Ecto neural progenitor cell (in vitro differentiated cells): ENCODE measurements at places on chromosomes 11 and 22.

- DNase-seq: no peak
Measured at GRCh38 chr11:24685821-24686220, 189.0 kb downstream of the LUZP2 start.

DNA sequence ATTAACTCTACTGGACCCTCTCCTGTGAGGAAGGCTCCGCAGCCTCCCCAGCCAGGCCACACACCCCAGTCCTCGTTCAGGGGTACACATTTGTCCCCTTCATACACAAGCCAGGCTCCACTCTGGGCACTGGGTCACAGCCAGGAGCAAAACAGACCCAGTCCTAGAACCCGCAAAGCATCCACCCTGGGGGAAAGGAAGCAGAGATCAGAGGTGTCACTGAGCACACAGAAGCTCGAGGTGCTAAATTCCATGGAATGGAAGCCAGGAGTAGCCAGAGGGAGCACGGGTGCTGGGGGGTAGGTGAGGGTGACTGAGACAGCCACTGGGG is 43.6 kb upstream of the TH start:
- DNase-seq: peak; percentile 36

- peak; percentile 42 for DNase-seq
Measured at GRCh38 chr11:1227551-1228100, 4.8 kb downstream of the MUC5B start.

- DNase-seq: no peak
Measured at GRCh38 chr11:104679258-104679657, 219.0 kb downstream of the CASP12 start.

DNA sequence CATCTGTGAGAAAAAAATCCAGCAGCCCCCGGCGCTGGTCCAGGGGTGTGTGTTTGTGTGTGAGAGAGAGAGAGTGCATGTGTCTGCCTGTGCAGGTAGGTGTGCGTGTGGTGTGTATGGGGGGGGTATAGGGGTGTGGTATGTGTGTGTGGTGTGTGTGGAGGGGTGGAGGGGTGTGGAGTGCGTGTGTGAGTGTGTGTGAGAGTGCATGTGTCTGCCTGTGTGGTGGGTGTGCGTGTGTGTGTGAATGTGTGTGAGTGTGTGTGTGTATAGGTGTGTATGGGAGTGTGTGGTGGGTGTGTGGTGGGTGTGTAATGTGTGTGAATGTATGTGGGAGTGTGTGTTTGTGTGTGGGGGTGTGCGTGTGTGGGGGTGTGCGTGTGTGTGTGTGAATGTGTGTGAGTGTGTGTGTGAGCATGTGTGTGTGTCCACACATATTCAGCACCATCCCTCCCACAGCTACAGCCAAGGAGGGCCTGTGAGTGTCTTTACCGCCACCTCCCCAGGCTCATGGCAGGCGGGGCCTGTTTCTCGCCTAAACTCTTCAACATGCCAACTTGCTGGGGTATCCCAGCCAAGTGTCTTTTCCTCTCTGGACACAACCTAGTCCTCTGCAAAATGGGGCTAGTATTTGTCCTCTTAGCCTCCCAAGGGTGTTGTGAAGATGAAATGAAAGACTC is 11.9 kb downstream of the LMO1 start:
- peak; percentile 34 for DNase-seq

GRCh38 chr11:47981667-47982404 is 1.5 kb downstream of the PTPRJ start:
- no peak for DNase-seq

- no peak for DNase-seq
Measured at GRCh38 chr11:2709429-2709828, 9.6 kb upstream of the KCNQ1OT1 start.

DNA sequence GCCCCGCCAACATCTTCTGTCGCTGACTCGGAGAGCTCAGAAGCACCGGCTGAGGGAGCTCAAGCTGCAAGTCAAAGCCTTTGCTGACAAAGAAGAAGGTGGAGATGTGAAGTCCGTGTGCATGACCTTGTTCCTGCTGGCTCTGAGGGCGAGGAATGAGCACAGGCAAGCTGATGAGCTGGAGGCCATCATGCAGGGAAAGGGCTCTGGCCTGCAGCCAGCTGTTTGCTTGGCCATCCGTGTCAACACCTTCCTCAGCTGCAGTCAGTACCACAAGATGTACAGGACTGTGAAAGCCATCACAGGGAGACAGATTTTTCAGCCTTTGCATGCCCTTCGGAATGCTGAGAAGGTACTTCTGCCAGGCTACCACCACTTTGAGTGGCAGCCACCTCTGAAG is 6.7 kb downstream of the RAG1 start:
- DNase-seq: no peak

DNA sequence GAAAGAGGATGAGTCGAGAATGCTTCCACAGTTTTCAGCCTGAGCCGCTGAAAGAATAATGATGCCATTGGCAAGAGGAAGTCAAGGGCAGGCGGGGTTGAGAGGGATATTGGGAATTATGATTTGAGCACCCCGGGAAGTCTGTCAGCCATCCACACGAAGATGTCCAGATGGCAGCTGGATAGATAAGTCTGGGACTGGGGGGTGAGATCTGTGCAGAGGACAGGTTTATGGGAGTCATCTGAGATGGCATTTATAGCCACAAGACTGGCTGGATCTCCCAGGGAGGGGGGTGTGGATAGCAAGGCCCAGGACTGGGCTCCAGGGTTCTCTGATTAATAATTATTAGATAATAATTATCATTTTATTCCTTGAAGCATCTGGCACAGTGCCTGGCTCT is 5.1 kb upstream of the STIP1 start:
- no peak for DNase-seq

GRCh38 chr11:13535819-13536218 is 40.0 kb upstream of the PTH start:
- DNase-seq: no peak

DNA sequence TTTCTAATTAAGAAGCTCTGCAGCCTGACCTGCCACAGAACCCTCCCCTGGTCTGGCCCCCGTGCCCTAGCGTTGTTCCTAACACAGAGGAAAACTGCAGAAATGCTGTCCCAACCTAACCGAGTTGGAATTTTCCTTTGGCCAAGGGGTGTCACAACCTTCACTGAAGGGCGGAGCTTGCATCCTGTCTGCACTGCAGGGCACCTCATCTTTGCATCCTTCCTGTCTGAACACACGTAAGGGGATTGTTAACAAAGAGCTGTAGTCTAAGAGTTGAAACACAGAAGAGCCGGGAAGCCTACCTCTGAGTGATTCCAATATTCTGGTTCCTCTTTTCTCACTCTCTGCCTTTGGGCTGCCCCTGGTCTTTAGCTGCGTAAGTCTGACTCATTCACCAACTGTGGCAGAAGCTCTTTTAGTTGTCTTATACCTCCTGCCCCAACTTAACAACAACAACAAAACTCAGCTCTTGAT is 1.6 kb downstream of the DIXDC1 start:
- DNase-seq: no peak

GRCh38 chr11:47906066-47906465 is 57.9 kb upstream of the NUP160 start:
- DNase-seq: no peak

DNA sequence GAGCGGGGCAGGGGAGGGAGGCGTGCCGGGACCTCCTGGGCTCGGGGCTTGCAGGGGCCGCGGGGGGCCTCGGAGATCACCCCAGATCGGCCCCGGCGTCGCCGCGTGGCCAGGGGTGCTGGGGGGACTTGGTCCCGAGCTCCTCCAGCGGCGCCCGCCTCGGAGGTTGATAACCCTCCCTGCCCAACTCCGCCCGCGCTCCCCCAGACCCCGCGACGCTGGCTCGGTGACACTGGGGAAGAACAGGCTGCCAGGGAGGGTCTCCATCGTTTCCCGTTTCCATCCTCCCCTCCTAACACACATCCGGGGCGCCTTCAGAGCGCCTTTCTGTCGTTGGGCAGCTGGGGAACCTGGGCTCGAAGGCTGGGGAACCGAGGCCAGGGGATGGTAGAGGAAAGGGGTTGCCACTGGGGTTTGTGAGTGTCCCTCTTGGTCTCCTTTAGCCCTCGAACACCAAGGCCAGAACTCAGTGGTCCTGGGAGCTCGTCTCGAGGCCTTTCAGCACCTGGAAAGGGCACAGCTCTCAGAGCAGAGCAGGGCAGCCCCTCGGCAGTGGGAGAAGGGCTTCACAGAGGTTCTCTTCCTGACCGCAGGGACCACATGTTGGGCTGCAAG is 431 bp downstream of the SLC37A2 start:
- DNase-seq: peak; percentile 62

- no peak for DNase-seq
Measured at GRCh38 chr11:32891657-32892354, 805 bp upstream of the QSER1 start.

- no peak for DNase-seq
Measured at GRCh38 chr11:94477624-94478023, 16.0 kb downstream of the MRE11 start.

DNA sequence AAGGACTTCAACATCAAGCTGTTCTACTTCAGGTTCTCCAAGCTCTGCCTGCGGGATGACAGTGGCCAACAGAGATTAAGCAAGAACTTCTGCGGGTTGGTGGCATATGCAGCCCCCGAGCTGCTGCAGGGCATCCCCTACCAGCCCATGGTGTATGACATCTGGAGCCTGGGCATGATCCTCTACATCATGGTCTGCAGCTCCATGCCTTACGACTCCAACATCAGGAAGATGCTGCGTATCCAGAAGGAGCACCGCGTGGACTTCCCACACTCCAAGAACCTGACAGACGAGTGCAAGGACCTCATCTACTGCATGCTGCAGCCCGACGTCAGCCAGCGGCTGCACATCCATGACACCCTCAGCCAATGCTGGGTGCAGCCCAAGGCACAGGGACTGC is 2.8 kb upstream of the DGCR2 start:
- DNase-seq: no peak

- no peak for DNase-seq
Measured at GRCh38 chr11:111937844-111938243, 701 bp downstream of the DIXDC1 start.

GRCh38 chr11:70364178-70364577 is 34.2 kb upstream of the CTTN start:
- no peak for DNase-seq

DNA sequence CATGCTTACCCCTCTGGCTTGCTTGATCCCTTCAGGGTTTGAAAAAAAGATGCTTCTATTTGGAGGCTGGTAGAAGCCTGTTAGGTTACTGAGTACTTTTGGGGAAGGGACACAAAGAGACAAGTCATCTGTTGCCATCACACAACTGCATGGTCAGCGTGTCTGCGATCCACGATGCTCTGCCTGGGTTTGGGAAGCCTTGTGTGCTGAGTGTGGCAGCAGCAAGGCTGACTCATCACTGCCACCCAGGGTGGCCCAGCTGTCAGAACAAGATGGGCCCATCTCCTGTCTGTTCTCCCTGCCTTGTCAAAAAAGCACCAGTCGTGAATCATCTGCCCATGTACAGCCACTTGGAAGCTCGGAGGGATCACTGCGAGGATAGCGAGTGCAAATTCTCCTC is 26.2 kb downstream of the UBASH3B start:
- no peak for DNase-seq

DNA sequence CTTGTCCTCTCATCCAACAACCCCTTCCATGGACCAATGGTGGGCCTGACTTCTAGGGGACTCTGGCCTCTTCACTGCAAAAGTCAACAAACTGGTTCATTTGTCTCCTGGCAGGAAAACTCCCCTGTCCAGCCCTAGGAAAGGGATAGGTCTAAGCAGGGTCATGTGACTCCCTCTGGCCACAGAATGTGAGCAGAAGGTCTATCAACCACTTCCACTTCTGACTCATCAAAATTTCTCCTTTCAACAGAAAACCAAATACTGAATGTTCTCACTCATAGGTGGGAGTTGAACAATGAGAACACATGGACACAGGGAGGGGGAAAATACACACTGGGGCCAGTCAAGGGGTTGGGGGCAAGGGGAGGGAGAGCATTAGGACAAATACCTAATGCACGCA is 1.3 kb upstream of the ISX start:
- DNase-seq: no peak

DNA sequence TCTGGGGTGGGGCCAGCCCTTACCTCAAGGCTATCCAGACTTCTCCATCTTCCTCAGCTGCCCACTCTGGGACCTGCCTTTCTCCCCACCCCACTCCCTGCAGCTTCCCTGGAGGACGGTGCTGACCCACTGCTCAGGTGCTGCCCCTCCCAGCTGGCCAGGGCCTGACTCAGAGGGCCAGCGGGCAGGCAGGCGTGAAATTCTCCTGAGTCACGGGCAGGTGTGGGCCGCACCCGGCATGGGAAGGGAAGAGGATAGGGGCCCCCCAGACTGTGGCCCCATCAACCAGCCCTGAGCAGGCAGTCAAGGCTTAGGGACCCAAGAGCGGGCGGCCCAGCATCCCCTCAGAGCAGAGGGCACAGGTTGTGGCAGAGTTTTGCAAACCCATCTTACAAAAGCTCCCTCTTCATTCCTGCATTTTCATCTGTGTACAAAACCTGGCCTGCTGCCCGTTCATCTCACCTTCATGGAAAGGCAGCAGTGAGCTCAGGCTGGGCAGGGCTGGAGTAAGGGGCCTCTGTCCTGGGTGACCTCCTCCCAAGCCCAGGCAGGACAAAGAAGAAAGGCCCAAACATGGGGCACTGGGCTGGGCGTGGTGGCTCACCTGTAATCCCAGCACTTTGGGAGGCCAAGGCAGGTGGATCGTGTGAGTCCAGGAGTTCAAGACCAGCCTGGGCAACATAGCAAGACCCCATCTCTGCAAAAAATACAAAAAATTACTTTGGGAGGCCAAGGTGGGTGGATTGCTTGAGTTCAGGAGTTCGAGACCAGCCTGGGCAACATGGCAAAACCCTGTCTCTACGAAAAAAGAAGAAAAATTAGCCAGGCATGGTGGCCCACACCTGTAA is 6.1 kb downstream of the RHOD start:
- DNase-seq: no peak

- DNase-seq: no peak
Measured at GRCh38 chr22:30223303-30223702, 23.3 kb downstream of the LIF start.

- DNase-seq: no peak
Measured at GRCh38 chr11:101453682-101454081, 130.1 kb downstream of the TRPC6 start.

- no peak for DNase-seq
Measured at GRCh38 chr11:10005955-10006525, 288.0 kb downstream of the SBF2 start.

DNA sequence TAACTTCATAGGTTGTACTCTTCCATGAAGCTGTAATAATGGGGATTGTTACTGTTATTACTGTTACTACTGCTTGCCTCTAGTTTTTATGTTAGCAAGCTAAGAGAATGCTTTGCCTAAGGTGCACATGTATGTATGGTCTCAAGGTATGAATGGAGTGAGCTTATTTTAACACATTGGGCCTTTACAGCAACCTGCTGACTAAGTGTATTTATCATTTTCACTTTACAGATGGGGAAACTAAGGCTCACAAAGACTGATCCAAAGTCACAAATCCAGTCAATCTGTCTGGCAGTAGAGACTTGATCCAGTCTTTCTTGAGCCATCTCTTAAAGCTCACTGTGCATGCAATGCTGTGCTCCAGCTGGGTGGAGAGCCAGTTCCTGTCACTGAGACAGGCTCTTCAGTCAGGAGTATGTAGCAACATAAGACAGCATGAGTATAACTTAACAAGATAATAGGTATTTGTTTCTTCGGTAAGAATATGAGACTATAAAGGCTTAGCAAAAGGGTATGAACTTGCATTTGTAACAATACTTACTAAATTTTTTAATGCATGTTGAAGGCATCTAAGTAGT is 66.5 kb downstream of the PPP2R1B start:
- no peak for DNase-seq

- DNase-seq: no peak
Measured at GRCh38 chr11:46100670-46101069, 20.6 kb downstream of the PHF21A start.

GRCh38 chr11:7498193-7498592 is 12.9 kb downstream of the OLFML1 start:
- no peak for DNase-seq

- DNase-seq: no peak
Measured at GRCh38 chr22:48635816-48636215, 1191.9 kb downstream of the BRD1 start.

GRCh38 chr11:69320326-69320725 is 26.4 kb downstream of the MYEOV start:
- no peak for DNase-seq
